ENCODE measurements at places on chromosomes 1 and 21.

DNA sequence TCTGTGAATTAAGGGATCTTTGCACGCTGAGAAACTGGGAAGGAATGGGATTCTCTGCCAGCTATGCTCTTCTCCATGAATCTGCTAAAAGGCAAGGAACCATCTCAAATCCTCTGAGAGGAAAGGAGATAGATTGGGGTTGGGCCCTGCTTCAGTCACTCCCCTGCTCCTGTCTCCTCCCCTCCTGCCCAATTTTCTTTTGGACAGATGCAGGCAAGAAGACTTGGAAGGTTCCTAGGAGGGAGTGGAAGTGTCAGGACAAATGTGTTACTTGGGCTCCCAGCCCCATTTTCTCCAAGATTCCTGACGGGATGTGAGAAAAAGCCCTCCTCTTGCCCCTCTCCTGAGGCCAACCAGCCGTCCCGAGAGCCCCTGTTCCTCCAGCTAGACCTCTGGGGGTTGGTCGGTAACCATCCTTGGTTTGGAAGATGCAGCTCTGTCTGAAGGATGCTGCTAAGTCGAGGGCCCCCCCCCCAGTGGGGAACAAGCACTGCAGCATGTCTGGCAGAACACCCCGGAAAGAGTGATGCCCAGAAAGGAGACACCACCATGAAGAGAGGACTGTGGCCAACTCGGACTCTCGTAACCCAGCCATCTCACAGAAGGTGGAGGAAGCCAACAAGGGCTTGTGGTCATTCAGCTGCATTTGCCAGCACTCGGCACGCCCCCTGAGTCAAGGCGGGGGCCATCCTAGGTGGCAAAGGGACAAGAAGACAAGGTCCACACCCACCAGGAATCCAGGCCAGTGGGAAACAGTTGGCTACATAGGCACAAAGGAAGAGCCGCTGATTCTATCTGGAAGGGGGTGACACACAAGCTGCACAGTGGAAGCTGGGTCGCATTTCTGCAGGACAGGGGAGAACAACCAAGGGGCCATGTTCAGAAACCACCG lies 43.7 kb downstream of the CDK18 start:
- DNase-seq: no peak

GRCh38 chr1:179036844-179037465 lies 11.3 kb downstream of the FAM20B start:
- no peak for DNase-seq

DNA sequence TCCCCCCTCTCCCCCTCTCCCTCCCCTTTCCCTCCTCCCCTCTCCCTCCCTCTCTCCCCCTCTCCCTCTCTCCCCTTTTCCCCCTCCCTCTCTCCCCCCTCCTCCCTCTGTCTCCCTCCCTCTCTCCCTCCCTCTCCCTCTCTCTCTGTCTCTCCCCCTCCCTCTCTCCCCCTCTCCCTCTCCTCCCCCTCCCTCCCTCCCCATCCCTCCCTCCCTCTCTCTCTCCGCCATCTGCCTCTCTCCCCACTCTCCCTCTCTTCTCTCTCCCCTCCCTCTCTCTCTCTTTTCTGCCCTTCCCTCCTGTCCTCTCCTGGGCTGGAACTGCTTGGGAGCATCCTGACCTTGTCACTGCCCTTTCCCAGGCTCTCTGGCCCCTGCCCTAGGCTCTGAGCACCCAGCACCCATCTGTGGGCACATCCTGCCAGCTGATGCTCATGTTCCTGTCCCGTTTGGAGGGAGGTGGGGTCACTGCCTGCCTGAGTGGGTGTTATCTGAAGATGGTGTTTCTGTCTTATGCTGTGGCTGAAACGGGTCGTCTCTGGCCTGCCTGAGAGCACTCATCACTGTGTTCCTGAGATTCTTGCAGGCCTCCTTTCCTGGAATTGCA lies 10.8 kb downstream of the FTCD start:
- no peak for DNase-seq

DNA sequence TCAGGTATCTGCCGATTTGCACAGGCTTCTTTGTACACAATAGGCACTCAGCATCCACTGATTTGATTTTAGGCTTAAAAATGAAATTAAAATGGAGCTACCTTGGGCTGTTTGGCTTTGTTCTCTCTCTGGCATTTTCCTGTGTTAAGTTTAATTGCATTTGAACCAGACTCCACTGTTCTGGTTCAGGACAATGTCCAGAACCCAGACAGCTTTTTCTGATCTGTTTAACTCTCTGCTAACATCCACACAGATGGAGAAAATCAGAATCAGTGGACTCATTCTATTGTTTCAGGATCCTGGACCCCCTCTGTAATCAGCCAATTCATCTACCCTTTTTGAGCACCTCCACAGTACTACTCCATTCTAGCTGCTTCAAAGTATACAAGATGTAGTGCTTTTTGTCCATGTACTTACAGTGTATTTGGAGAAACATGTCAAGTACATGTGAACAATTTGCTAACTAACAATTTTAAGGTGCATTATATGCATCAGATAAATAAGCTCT lies 248.1 kb downstream of the PTBP2 start:
- DNase-seq: no peak

DNA sequence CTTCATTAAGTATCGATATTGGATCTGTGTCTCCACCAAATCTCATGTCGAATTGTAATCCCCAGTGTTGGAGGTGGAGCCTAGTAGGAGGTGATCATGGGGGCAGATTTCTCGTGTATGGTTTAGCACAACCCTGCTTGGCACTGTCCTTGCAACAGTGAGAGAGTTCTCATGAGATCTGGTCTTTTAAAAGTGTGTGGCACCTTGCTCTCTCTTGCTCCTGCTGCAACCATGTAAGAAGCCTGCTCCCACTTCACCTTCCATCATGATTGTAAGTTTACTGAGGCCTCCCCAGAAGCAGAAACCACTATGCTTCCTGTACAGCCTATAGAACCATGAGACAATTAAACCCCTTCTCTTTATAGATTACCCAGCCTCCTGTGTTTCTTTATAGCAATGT lies 424.4 kb downstream of the NPHP4 start:
- DNase-seq: no peak

DNA sequence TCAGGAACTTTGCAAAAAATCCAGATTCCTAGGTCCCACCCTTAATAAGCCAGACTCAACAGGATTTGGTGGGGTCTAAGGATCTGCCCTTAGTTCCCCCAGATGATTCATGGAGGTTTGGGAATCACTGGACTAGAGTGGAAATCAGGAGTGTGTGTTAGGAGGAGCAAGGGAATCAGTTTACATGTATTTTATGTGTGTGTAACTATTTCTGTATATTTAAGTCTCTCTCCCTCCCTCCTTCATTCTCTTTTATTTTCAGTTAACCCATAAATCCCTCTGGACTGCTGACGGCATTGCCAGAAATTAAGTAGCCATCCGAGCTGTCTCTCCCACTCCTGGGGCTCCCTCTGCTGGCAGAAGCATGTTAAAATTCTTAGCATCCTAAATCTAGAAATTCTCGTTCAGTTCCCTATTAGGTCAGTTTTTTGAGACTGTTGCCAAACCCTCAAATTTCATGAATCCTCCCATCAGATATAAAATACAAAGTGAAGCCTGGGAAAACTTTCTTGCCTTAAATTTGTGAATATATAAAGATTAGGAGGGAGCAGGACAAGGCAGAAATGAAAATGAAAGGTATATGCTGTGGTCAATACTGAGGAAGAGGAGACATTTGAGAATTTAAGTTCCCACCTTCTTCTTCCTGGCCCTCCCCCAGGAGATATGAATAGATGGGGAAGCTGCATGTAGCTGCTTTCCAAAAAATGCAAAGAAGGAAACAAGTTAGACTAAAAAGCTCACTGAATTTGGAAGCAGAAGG lies 11.7 kb upstream of the HSD11B1 start:
- DNase-seq: peak; percentile 64

- DNase-seq: peak; percentile 95
Measured at GRCh38 chr1:206513312-206514111, 6.2 kb downstream of the RASSF5 start.

DNA sequence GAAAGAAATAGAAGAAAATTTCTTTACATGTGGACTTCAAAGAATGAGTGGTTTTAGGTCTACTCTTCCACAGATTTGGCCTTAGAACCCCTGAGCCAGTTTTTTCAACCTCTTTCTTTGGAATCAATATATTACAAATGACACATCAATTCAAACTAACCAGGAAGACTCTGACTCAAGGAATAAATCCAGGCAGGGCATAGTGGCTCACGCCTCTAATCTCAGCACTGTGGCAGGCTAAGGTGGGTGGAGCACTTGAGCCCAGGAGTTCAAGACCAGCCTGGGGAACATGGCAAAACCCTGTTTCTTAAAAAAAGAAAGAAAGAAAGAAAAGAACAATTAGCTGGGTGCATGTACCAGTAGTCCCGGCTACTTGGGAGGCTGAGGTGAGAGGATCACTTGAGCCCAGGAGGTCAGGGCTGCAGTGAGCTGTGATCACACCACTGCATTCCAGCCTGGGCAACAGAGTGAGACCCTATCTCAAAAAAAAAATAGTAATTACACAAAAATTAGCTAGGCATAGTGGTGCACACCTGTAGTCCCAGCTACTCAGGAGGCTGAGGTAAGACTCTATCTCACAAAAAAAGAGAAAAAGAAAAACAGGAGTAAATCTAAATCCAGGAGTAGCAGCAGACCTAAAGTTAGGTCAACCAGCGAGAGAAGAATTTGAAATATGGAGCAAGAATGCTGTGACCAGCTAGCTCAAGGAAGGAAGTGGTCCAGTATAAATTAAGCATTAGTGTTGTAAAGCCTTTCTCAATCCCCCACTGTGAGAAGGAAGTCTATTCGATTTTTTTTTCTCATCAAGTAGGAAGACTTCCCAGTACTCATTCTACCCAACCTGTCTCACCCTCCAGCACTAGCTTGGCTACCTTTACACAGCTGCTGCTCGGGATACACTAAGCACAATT lies 1.9 kb downstream of the SORT1 start:
- DNase-seq: no peak

DNA sequence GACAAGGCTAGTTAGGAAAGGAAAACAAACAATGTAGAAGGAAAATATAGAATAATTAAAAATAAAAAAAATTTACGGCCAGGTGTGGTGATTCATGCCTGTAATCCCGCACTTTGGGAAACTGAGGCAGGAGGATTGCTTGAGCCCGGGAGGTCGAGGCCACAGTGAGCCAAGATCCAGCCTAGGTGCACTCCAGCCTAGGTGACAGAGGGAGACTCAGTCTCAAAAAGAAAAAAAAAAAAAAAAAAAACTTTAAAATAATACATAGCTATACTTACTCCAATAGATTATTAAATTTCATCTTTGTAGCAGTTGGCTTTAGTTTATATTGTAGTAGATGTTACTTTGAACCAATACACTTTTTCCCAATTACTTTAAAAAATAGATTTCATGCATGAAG lies 32.0 kb downstream of the LIN9 start:
- no peak for DNase-seq

DNA sequence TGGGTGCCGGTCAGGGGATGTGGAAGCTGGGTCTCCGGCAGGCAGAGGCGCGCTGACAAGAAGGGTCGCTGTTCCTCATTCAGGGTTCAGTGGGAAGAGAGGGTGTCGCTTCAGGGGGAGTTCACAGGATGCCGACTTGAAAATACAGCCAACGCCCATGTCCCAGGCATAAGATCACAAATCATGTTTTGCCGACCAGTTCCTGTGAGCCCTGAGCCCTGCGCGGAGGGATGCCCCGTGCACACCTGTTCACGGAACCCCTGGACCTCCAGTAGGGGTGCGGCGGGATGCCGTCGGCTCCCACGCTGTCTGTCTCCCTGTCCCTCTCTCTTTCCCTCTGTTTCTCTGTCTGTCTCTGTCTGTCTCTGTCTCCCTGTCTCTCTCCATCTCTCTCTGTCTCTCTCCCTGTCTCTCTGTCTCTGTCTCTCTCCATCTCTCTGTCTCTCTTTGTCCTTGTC lies 26.8 kb downstream of the TP73 start:
- DNase-seq: no peak

GRCh38 chr1:88433556-88433955 lies 250.5 kb upstream of the PKN2 start:
- no peak for DNase-seq

DNA sequence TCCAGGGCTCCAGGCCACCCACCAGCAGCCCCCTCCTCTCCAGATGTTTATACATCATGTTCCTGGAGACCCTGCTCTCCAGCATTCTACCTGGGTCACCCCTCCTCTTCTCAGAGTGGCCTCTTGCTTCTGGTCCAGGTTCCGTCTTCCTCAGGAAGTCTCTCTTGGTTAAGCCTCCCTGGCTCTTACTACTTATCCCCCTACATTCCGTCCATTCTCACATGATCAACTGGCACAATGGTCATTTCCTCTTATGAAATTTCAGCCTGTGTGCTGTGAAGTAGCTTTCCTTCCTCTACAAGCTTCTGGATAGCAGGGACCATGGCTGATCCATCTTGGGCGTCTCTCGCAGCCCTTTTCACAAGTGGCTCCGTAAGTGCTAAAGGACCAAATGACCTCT lies 33.9 kb upstream of the ATP2B4 start:
- no peak for DNase-seq

DNA sequence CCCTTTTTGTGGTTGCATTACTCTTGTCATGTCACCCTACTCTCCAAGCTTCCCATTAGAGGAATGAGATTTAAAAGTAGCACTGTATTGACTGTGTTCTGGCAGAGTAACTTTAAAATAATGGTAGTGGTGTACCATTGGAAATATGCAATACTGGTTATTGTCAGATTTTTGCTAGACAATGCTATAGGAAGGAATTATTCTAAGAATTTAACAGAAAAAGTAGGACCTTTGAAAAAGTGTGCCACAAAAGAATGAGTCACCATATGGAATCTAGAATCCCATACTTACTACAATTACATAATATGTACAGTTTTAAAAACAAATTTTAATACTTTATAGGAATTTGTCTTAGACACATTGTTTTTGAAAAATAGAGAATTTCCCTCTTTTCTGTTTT lies 13.8 kb downstream of the MIER1 start:
- no peak for DNase-seq

DNA sequence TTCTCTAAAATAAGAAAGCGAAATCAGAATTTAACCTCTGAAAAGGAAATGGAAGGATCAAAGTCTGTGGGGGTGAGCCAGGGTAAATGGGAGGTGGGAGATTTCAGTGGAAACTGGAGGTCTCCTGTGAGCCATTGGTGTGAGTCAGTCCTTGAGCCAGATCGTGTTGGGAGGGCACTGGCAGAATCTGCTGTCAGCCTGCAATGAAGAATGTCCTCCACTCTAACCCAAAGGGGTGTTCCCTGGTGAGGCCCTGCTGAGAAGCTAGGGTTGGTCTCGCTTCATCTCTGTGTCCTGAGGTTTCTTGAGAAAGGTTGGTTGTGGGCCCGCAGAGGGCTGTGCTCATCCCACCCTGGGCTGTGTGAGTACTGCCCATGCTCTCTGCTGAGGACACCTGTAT lies 2.4 kb downstream of the QSOX1 start:
- DNase-seq: no peak

- no peak for DNase-seq
Measured at GRCh38 chr21:41961753-41962152, 7.9 kb upstream of the C2CD2 start.

DNA sequence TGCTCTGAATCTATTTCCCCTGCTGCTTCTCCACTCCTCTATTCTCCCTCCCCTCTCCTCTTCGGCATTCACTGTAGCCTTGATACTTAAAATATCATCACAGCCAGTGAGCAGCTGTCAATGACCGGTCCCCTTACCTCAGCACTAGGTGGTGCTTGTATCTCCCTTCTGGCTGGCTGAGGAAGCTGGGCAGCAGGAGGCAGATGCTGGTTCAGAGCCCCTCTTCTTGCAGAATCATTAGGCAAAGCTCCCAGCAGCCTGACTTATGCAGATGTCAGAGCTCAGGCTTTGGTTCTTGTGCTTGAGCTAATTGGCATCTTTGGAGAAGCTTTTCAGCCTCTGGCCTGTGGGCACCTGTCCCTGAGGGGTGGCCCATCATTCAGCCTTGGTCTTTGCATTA lies 31.9 kb upstream of the KCNA2 start:
- DNase-seq: peak; percentile 23

GRCh38 chr1:238139713-238140112 lies 249.0 kb upstream of the ZP4 start:
- DNase-seq: no peak

- no peak for DNase-seq
Measured at GRCh38 chr1:104768466-104768865, 1018.8 kb downstream of the AMY1C start.
